ENCODE measurements at places on chromosomes 2 and 18.
A peak's percentile ranks its signal among the peaks of the same experiment; 100 is the strongest.

- DNase-seq: no peak
Observed at GRCh38 chr2:120861191-120861575, 125.5 kb downstream of the GLI2 start.

- peak; percentile 10 for DNase-seq
Observed at GRCh38 chr2:30765876-30766470, 41.3 kb downstream of the CAPN13 start.

DNA sequence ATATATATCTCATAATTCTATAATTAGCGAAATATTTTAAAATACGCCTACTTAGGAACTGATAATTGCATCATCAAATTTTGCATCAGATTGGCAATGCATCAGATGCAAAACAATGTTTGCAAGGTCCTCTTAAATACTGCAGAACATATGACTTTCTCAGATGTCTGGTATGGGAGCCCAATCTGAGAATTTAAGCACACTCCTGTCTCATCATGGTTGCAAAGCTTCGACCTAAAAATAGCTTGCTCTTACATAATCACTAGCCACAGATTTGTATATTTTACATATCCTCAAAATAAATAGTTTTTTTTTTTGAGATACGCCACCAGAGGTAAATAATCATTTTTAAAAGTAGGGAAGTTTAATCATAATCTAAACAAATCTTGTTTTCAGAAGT is 123.2 kb downstream of the CABYR start:
- no peak for DNase-seq

- no peak for DNase-seq
Observed at GRCh38 chr2:15662026-15662425, 70.4 kb downstream of the DDX1 start.

- no peak for DNase-seq
Observed at GRCh38 chr2:205347899-205348298, 334.4 kb upstream of the NRP2 start.

GRCh38 chr2:120898961-120899750 is 163.5 kb downstream of the GLI2 start:
- DNase-seq: no peak

GRCh38 chr18:51250458-51251024 is 53.1 kb upstream of the MEX3C start:
- DNase-seq: no peak

GRCh38 chr18:38635709-38636430 is 1070.3 kb upstream of the CELF4 start:
- DNase-seq: no peak

DNA sequence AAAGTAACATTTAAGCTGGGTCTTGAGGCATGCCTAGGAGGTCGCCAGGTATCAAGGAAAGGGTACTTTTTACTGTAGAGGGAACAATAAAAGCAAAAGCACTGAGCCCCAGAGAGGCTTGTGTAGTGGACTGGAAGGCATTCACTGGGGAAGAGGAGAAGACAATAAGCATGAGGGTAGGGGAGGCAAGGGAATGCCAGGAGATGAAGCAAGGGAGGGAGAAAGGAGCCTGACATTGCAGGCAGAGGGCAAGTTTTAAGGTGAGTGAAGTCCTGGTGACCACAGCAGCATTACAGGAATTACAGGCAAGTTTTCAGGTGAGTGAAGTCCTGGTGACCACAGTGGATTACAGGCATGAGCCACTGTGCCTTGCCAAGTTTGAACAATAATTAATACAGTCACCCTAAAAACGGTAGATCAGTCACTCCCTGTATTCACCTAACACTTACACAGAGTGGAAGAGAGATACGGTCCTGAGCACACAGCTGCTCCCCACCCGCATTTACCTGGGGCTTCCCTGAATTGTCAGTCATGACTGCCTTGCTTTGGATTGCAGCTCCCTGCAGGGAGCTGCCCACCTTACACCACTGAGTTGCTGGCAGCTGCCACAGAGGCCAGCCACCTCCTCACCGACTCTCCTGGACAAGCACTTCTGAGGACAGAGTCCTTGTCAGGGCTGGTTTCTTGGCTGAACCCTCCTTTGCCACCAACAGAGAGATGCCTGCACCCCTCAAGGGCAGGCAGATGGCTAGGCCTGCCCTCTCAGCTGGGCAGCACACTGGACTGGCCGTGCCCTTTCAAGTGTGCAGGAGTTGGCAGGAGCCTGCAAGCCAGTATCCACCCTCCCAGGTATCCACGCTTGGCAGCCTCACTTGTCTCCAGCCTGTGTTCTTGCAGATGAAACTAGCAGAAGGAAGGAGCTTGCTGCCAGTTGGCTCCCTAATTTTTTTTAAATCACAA is 153.2 kb upstream of the MSH6 start:
- DNase-seq: no peak

GRCh38 chr18:8348051-8348720 is 261.1 kb upstream of the RAB12 start:
- no peak for DNase-seq

DNA sequence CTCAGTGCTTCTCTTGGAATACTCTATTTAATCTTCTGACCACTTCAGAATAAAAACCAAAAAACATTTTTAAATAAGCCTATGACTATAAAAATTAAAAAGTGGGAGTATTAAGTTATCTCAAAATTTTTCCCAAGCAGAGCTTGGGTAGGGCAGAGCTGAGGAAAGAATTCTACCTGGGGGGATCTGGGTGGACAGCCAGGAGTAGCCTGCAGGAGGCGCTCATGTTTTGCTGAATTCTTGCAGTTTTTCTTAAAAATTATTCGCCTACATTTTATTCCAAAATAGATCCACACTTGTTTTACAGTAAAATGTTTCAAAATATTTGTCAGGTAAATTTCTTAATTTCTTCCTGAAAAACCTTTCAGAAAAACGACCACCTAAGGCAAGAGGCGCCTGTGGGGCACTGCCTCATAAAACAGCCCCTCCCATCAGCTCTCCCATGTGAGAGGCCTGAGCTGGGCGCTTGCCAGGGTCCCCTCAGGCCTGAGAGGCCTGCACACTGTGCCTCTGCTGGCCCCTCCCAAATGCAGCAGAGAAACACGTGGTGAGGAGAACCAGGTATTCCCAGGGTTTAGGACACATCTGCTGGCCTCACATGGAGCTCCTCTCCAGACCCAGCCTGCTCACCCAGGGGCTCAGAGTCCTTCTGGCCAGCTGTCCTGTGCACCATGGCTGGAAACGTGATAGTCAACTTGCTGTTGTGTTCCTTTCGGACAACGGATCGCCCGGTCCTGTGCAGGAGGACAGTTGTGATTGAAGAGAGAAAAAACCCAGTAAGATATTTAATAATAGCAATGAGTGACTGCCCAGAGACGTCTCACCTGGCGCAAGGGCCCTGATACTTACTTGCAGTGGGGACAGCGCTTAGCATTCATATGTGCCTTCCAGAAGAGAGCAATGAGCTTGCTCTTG is 17.5 kb downstream of the POLR1A start:
- peak; percentile 24 for DNase-seq

DNA sequence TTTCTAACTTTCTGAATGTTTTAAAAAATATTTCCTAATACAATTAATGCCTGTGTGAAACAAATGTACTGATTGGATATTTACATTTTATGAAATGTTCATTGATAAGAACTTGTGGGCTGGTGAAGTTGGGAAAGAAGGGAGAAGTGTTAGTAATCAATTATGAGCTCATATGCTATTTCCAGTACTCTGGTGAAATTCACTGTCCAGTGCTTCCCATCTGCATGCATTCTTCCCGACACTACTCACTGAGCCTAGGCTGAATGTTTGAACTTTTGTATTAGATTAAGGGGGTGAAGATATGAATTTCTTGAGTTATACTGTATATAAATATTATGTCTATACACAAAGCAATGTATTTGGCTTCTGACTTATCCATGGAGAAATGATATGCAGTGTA is 36.0 kb downstream of the SKA1 start:
- no peak for DNase-seq

- peak; percentile 42 for DNase-seq
Observed at GRCh38 chr2:66432801-66433694, 1.9 kb upstream of the MEIS1 start.

- no peak for DNase-seq
Observed at GRCh38 chr2:20623741-20624155, 27.1 kb downstream of the HS1BP3 start.

- peak; percentile 24 for DNase-seq
Observed at GRCh38 chr2:230910546-230911177, 14.4 kb downstream of the GPR55 start.

- no peak for DNase-seq
Observed at GRCh38 chr18:76592981-76593381, 97.9 kb upstream of the ZNF516 start.

GRCh38 chr2:75558136-75558535 is 2.6 kb downstream of the EVA1A start:
- DNase-seq: no peak

- DNase-seq: no peak
Observed at GRCh38 chr18:75923169-75923568, 495.7 kb upstream of the SMIM21 start.

DNA sequence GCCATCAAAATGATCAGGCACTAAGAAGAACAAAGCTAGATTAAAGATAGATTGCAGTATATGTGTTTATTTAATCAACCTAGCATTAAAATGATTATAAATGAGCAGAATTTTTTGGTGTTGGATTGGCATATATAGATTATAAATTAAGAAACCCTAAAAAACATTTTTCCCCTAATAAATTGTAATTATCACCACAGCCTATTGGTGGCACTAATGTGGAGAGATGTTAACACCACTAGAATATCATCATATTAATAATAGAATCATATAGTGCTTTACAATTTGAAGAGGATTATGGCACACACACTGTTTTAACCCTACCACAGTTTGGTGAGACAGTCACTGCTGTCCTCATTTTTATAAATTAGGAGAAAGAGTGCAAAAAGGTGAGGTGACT is 112.4 kb upstream of the RND3 start:
- DNase-seq: no peak

DNA sequence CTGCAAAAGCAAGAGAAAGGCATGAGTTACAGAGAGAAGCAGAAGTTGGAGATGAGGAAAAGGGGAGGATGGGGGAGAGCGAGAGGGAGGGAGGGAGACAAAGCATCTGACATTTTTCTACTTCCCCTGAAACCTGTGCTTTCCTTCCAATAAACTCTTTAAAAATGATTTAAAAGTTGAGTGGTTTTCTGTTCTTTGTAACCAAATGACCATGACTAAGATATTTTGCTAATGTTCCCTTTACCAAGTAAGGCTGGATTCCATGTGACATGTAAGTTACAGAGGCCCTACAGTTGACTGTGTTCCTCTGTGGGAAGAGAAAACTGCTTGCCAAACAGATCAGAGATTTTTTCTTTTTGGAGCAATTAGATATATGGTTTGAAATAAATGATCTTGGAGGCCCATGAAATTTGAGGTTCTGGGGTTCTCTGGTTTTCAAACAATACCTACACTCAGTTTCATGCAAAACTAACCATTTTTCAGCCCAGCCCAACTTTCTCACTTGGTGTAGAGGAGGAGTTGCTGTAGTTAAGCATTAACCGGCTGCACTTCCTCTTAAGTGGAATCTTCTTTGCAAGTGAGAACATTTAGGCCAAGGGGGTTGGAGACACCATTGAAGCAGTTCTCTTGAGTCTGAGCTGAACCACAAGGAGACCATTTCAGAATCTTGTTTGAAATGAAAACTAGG is 34.5 kb downstream of the INSIG2 start:
- no peak for DNase-seq

- peak; percentile 20 for DNase-seq
Observed at GRCh38 chr2:106156305-106157296, 37.5 kb downstream of the UXS1 start.

GRCh38 chr2:189582809-189583192 is 2.2 kb upstream of the SLC40A1 start:
- no peak for DNase-seq

GRCh38 chr2:120979921-120980320 is 244.3 kb downstream of the GLI2 start:
- DNase-seq: no peak

DNA sequence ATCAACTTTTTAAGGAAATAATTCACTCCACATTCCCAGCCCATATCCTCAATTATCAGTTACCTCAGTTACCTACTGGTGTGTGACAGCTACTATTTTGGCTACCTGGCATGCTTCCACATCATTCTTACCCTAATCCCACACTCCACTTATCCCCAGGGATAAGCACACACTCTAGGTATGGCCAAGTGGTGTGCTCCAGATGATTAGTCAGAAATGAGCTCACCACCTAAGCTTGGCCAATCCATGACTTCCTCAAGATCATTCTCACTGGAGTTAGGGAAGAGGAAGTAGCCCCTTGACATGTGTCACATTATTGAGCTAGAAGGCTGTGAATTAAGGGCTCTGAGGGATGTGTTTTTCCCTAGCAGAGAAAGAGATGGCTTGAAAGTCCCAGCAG is 20.9 kb upstream of the SMAD4 start:
- DNase-seq: no peak

GRCh38 chr2:158598862-158599517 is 142.2 kb downstream of the PKP4 start:
- DNase-seq: no peak

- no peak for DNase-seq
Observed at GRCh38 chr2:99922664-99923063, 219.7 kb downstream of the AFF3 start.

DNA sequence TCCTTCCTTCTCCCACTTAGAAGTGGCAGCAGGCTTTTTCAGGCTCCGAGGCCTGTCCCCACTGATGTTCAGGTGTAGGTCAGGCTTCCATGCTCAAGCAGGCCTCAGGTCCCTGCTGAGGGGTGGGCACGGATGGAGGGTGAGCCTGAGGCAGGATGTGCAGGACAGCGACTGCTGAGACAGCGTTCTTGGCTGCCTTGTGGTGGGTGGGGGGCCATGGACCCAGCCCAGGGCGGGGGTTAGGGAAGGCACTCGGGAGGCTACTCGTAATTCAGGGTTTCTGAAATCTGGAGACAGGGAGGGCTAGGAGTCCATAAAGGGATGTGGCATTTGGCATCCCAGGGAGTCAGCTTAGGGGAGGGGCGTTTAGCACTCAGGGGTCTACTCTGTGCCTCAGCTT is 30.3 kb downstream of the COLEC11 start:
- DNase-seq: no peak

GRCh38 chr18:24443870-24444269 is 16.6 kb upstream of the HRH4 start:
- DNase-seq: no peak

GRCh38 chr2:25065768-25066167 is 23.9 kb downstream of the EFR3B start:
- DNase-seq: no peak

DNA sequence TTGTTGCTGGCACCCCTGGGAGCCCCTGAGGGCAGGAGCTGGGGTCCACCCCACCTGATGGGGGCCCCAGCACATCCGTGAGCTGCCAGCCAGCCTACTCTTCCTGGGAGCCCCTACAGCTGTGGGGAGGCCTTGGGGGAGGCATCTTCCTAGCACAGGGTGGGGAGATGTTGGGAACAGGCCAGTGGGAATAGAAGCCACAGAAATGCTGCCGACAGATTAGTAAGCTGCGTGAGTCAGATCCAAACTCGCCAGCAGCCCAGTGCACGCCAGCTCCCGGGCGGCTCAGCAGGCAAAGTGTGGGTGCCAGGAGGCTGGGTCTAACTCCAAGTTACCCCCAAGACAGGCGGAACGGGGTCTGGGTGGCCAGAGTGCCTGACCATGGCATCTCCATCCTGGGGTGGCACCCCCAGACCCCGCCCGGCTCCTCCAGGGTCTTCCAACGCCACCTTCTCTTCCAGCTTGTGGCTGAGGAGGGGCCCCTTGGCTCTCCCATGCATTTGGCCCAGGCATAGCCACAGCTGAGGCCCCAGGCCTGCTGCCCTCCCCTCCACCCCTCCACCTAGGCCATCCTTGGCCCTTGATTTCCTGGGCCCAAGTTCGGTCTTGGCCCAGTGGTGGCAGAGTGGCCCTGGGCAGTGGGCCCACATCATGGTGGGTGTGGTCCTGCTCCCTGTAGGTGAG is 15.3 kb downstream of the CROCC2 start:
- peak; percentile 2 for DNase-seq

Measured in activated naive CD4-positive, alpha-beta T cell treated with anti-CD3 and anti-CD28 coated beads for 36 hours (primary cell).